ENCODE measurements at places on chromosomes 16 and 17.

DNA sequence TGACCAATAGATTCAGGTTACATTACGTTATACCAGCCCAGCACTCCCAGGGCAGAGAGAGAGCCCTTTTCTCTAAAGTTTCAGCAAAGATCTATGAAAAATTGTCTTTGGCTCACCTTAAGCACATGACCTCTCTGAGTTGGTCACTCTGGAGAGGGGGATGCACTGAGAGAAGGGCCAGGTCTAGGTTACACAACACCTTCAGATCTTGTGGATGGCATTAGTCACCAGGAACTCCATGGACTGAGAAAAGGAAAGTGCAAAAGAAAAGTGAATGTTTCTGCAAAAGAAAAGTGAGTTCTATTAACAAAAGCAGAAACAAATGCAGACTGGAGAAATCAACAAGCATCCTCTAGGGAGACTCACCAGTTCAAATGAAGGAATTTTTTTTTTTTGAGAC lies 253.3 kb upstream of the SALL1 start:
- no peak for DNase-seq

- DNase-seq: no peak
These were observed 4.3 kb upstream of the SGF29 start for GRCh38 chr16:28549301-28549899.

DNA sequence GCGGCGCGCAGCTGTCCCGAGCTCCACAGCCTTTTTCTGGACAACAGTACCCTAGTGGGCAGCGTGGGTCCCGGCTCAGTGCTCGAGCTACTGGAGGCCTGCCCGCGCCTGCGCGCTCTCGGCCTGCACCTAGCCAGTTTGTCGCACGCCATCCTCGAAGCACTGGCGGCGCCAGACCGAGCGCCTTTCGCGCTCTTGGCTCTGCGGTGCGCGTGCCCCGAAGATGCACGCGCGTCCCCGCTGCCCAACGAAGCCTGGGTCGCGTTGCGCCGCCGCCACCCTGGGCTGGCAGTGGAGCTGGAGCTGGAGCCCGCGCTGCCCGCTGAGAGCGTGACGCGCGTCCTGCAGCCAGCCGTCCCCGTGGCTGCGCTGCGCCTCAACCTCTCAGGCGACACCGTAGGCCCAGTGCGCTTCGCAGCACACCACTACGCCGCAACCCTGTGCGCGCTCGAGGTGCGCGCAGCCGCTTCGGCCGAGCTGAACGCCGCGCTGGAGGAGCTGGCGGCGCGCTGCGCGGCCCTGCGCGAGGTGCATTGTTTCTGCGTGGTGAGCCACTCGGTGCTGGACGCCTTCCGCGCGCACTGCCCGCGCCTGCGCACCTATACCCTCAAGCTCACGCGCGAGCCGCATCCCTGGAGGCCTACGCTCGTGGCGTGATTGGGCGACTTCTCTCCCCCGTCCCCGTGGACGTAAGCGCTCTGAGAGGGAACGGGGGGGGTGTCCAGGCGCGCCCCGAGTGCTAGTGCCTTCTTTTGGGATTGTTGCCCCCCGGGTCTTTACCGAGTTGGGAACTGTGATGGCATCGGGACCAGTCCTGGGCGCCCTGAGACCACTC lies 1.2 kb upstream of the HSF4 start:
- no peak for DNase-seq

GRCh38 chr17:44133918-44134476 lies 7.7 kb upstream of the HROB start:
- DNase-seq: no peak

DNA sequence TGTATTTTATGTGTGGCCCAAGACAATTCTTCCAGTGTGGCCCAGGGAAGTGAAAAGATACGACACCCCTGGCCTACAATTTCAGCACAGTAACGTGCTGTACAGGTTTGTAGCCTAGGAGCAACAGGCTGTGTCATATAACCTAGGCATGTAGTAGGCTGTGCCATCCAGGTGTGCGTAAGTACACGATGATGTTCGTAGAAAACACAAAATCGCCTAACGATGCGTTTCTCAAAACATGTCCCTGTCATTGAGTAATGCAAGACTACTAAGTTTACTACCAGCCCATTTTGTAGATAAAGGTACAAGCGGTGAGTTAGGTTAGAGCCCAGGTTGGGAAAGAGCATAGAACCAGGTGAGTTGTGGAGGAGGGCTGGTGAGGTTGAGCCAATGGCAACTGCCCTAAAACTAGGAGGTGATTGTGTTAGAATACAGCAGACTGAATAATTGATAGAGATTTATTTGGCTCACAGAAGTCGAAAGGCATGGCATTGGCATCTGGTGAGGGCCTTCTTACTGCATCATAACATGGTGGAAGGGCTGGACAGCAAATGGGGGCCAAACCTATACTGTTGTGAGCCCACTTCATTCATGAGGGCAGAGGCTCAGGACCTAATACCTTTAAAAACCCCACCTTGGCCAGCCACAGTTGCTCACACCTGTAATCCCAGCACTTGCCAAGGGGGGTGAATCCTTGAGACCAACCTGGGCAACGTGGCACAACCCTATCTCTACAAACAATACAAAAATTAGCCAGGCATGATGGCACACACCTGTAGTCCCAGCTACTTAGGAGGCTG lies 4.2 kb downstream of the EIF1 start:
- DNase-seq: no peak

DNA sequence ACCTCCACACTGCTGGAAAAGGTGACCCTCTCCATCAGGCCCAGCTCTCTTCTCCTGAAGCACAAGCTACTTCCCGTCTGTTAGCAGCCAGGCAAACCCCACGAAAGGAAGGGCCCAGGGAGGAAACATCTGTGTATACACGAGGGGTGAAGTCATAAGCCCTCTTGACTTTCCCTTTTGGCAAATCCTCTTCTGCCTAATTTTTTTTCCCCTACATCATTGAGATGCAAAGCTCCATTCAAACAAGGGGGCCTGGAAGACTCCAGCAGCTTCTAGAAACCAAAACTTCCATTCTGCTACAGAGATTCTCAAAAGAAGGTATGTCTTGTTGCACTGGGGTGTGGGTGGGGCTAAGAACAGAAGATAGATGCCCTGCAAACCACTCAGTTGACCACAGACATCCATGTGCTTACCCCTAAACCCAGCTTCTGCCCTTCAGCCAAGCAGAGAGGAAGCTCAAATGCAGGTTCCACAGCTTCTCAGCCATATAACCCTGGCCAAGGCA lies 145.6 kb upstream of the RCVRN start:
- no peak for DNase-seq

DNA sequence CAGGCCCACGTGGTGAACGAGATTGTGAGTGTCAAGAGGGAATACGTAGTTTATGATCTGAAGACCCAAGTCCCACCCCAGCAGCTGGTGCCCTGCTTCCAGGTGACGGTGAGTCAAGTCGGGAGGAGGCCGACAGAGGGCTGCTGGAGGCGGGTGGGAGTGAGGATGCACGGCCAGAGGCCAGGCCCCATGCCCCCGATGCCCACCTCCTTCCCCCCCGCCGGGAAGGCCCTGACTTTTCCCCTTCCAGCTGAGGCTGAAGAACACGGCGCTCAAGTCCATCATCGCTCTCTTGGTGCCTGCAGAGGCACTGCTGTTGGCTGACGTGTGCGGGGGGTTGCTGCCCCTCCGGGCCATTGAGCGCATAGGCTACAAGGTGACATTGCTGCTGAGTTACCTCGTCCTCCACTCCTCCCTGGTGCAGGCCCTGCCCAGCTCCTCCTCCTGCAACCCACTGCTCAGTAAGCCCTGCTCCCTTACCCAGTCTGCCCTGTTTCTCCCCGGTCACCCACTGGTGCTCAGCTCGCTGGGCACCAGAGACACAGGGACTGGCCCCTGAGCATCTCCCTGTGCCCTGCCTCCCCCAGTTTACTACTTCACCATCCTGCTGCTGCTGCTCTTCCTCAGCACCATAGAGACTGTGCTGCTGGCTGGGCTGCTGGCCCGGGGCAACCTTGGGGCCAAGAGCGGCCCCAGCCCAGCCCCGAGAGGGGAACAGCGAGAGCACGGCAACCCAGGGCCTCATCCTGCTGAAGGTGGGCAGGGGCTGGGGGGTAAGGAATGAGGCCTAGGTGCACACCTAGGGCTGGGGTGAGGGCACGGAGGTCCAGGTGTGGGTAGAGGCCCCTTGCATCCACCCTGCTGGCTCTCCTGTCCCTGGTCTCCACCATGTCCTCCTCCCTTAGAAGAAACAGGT lies 2.6 kb downstream of the ZACN start:
- DNase-seq: no peak

DNA sequence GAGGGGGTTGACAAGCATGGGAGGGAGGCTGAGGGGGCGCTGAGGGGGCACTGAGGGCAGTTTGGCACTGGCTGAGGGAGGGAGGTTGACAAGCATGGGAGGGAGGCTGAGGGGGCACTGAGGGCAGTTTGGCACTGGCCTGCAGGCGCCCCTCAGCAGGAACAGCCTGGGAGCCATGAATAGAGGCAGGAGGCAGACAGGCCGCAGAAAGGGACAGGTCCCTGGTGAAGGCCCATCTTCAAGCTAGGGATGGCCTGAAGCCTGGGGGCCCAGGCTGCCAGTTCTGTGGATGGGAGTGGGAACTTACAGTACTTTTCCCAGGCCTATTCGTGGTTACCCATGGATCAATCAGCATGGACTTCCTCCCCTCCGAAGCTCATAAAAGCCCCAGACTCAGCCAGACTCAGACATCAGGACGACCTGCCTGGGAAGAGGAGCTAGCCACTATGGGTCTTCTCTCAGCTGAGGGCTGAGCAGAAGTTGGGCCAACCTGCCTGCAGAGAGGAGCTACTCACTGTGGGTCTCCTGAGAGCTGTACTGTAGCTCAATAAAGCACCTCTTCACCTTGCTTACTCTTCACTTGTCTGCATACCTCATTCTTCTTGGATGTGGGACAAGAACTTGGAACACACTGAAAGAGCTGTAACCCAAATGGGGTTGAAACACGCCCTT lies 72.8 kb upstream of the BRD7 start:
- no peak for DNase-seq

- no peak for DNase-seq
These were observed 112.8 kb downstream of the PLCG2 start for GRCh38 chr16:81891736-81892364.

DNA sequence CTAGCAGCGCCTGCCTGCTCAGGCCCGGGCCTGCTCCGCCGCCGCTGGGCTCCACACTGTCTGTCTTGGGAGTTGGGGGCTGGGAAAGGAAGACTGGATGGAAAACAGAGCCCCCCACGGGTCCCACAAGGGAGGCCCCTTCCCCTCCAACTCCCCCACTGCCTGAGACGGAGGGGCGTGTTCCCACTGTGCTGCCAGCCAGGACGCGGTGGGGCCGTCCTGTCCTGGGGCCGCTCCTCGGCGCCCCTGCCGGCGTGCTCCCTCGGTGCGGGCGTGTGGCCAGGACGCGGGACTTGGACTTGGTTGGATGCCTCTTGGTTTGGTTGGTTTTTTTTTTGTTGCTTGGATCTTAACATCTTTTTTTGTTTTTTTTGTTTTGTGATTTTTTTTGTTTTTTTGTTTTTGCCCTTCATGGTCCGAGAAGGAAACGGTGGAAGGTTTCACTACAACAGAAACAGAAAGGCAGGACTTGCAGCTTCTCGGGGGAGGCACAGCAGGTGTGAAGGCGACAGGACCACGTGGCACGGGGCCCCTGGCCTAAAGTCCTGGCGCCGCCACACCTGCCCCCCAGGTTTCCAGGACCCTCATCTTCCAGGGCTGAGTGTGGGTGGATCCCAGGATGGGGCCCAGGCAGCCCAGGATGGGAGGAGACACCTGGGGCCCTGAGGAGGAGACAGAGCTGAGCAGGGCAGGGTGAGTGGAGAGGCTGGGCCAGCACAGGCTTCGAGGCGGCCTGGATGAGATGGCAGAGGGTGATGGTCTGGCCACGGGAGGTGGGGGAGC lies 16.0 kb downstream of the ENGASE start:
- DNase-seq: no peak

GRCh38 chr17:2181206-2181896 lies 122.2 kb downstream of the SMG6 start:
- DNase-seq: no peak

GRCh38 chr16:74035816-74036215 lies 260.8 kb upstream of the PSMD7 start:
- DNase-seq: peak; percentile 39

- no peak for DNase-seq
These were observed 49.9 kb downstream of the BAIAP2 start for GRCh38 chr17:81084680-81085419.
